Activated naive CD4-positive, alpha-beta T cell (primary cell): ENCODE measurements at places on chromosomes 3 and 15.

DNA sequence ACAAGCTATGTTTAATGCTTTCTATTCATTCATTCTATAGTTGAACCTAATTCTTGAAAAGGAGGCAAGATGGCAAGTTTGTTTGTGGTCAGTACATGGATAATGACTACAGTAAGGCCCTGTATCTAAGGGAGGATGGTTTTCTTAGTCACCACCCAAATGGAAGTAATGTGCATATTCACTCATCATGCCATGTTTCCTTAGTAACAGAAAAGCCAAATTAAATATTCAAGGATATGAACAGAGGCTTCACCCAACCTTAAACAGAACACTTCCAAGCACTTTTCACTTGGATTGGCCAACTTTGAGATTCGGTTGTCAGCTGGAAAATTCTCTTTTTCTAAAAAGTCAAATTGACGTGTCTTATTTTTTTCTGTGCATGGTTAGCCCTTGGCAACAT is 805.3 kb upstream of the LMCD1 start:
- no peak for DNase-seq

- no peak for DNase-seq
Measured at GRCh38 chr3:39434574-39434973, 28.1 kb downstream of the RPSA start.

DNA sequence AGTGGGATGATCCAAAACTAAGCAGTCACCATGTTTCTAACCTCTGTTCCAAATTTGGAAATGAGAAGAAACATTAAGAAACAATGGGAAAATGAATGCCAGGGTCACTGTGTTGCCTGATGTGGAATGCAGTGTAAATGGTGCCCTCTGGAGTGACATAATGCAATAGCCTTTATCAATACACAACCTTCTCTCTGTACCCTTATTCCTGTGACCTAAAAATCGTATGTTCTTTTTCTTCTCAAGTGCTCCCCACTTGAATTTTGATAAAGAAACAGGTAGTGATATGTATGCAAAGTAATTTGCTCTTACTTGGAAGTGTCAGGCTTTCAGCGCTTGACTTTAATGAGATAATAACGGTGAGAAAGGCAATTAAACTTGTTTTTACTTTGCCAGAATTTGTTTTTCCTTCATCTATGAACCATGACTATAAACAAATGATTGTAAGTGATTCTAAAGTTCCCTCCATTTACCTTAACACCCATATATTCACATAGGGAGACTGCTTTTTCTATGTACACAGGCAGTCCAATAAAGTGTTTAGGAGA is 145.8 kb upstream of the THRB start:
- DNase-seq = no peak

DNA sequence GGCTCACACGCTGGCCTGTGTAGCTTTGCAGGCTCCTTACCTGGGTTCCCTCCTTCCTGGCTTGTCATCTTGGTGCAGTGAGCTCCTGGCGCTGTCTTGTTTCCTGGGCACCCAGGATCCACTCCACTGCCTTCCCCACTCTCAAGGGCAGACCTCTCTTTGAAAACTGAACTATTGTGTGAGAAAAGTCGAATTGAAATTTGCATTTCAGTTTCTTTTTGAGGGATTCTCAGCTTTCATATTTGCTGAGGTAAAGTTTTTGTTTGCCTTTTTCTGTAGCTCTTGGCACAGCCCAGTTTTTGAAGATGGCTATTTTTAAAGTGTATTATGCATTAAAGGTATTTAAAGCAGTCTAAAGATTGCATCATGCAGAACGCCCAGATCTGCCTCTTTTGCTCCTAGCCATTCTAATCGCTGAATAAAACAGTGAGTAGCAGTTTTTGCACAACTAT is 70.1 kb downstream of the CCK start:
- no peak for DNase-seq

- DNase-seq = no peak
Measured at GRCh38 chr3:44887101-44887500, 12.7 kb downstream of the TGM4 start.

- no peak for DNase-seq
Measured at GRCh38 chr3:185423178-185423577, 60.2 kb downstream of the MAP3K13 start.

GRCh38 chr15:76208786-76209424 is 102.4 kb downstream of the ETFA start:
- no peak for DNase-seq

GRCh38 chr3:126941721-126942270 is 41.1 kb upstream of the PLXNA1 start:
- no peak for DNase-seq
